ENCODE measurements at places on chromosomes 5 and 9.

GRCh38 chr9:136014147-136014923 lies 53.2 kb upstream of the UBAC1 start:
- H3K4me1 ChIP-seq, result no peaks in the 10 kb centered on the region
- DNase-seq, result no peak
- no peak overlapping the region for H3K27ac ChIP-seq
- H3K36me3 ChIP-seq, result no peaks in the 10 kb centered on the region

GRCh38 chr9:131651160-131651559 lies 88.7 kb downstream of the RAPGEF1 start:
- H3K4me3 ChIP-seq, result peak overlapping the region; percentile 59
- no peaks in the 10 kb centered on the region for H3K27me3 ChIP-seq
- DNase-seq, result no peak
- H3K4me1 ChIP-seq, result peaks cover 51% of the 10 kb centered on the region

DNA sequence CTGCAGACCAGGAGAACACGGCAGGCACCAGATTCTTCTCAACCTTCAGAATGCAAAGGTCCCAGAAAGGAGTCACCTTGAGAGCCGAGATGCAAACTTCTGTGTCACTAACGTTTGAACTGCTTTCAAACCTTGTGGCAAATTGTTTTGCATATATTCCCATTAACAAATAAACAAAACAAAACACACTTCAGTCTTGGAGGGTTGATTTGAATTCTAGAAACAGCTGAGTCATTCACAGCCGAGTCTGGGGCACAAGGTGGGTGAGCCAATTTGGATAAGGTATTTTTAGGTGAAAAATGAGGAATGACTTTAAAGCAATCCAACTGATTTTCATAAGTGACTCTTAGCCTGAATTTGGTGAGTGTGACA lies 38.8 kb upstream of the ANKRD33B start:
- no peak overlapping the region for H3K4me3 ChIP-seq
- no peaks in the 10 kb centered on the region for H3K36me3 ChIP-seq
- H3K4me1 ChIP-seq, result peaks cover 2% of the 10 kb centered on the region
- H3K27ac ChIP-seq, result no peak overlapping the region

DNA sequence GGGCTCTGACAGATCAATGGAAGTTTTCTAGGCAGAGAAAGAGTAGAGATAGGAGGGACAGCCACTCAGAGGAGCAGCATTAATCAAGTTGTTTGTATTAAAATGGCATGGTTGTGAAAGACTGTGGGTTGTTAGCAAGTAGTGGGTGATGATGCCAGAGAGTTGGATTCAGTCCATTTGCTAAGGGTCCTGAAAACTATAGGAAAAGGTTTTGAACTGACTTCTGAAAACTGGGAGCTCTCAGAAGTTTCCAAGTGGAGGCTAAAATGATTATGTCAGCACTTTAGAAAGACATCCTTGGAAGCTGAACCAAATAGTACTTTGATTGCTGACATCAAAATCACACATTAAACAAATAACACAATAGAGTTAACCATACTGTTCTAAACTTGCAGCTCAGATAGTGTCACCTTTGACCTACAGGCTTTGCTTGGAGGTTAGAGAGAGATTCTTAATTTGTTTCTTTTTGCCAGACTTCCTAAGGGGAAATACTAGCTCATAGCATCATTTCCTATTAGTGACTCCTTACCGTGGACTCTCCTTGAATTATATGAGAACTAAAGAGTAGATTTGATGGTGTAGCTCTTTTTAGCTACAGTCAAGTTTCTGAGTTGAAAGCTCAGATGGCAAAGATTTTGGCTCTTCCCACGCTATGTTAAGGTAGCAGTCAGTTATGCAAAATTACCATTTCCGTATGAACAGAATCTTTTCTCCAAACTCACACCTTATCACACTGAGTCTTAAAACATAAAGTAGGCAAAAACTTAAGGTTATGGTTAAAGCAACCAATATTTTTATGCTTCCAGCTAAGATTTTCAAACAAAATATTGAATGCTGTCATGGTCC lies 277.1 kb downstream of the NR3C1 start:
- H3K27ac ChIP-seq, result no peak overlapping the region
- H3K36me3 ChIP-seq, result peaks cover 15% of the 10 kb centered on the region
- no peak overlapping the region for H3K4me3 ChIP-seq
- no peaks in the 10 kb centered on the region for H3K27me3 ChIP-seq
- DNase-seq, result no peak

GRCh38 chr9:91852801-91853347 lies 97.2 kb downstream of the ROR2 start:
- peaks cover 2% of the 10 kb centered on the region for H3K4me1 ChIP-seq
- H3K27me3 ChIP-seq, result peaks cover 8% of the 10 kb centered on the region
- no peak overlapping the region for H3K27ac ChIP-seq
- no peaks in the 10 kb centered on the region for H3K36me3 ChIP-seq

DNA sequence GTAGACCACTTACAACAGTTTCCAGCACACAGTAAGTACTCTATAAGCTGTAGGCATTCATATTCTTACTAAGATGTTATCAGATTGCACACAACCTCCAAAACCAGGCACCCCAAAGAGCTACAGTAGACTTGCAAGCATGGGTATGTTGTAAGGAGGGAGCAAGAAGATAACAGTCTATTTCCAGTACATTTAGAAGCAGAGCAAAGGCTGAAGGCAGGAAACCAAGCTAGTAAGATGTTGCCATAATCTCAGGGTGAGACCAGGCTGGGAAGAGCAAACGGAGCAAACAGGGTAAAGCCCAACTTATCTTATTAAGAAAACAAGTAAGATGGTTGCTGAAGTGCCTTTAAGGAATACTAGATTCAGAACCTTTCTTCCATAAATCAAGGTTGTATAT lies 161.1 kb downstream of the GLIS3 start:
- no peaks in the 10 kb centered on the region for H3K4me1 ChIP-seq
- H3K27me3 ChIP-seq, result no peaks in the 10 kb centered on the region
- DNase-seq, result no peak

DNA sequence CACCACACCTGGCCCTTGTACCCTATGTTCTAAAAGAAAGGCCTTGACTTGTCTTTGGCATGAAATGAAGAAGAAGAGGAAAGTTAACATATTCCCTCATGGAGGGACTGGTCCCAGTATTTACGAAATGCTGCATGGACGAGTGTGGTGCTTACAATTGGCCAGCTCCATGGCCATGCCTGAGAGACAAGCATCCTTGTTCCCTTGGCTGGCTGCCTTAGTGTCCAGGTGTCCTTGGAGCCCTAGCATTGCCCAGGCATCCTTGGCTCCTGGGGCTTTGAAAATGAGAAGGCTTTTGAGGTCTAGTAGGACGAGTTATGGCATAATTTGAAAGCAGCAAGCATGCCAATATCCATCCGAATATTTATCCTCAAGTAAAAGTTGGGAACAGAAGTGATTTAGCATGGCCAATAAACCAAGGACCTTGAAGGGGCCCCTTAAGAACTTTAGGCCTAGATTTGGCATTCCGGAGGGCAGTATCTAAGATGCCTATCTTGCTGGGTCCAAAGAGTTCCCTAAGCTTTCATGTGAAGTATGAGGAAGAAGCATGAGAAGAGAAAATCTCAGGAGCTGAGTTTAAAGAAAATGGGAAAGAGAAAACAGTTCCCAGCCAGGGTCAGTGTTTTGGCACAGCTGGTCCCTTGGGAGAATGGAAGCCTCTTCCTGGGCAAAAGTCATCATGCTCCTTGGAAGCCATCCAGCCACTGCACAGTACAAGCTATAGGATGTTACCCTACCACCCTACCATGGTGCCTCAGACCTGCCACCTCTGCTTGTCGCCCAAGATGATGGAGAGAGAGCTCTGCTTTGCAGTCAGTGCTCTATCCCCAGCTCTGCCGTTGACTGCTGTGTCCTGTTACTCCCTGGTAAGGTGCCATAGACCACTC lies 91.0 kb downstream of the AOPEP start:
- H3K36me3 ChIP-seq, result peaks cover 13% of the 10 kb centered on the region
- H3K4me1 ChIP-seq, result peaks cover 12% of the 10 kb centered on the region
- DNase-seq, result no peak
- no peaks in the 10 kb centered on the region for H3K27me3 ChIP-seq
- H3K27ac ChIP-seq, result no peak overlapping the region
- H3K4me3 ChIP-seq, result no peak overlapping the region

GRCh38 chr5:15577132-15577531 lies 77.2 kb downstream of the FBXL7 start:
- no peaks in the 10 kb centered on the region for H3K4me1 ChIP-seq
- H3K27ac ChIP-seq, result no peak overlapping the region
- H3K36me3 ChIP-seq, result no peaks in the 10 kb centered on the region
- no peaks in the 10 kb centered on the region for H3K27me3 ChIP-seq
- H3K4me3 ChIP-seq, result no peak overlapping the region

GRCh38 chr5:169805527-169805934 lies 168.5 kb downstream of the DOCK2 start:
- peaks cover 41% of the 10 kb centered on the region for H3K4me1 ChIP-seq
- peak; percentile 76 for DNase-seq
- H3K27ac ChIP-seq, result peak overlapping the region; percentile 88

- H3K36me3 ChIP-seq, result no peaks in the 10 kb centered on the region
- H3K4me1 ChIP-seq, result no peaks in the 10 kb centered on the region
- H3K27ac ChIP-seq, result no peak overlapping the region
- no peak for DNase-seq
- no peak overlapping the region for H3K4me3 ChIP-seq
Observed at GRCh38 chr9:125805057-125805456, 57.9 kb downstream of the PBX3 start.

DNA sequence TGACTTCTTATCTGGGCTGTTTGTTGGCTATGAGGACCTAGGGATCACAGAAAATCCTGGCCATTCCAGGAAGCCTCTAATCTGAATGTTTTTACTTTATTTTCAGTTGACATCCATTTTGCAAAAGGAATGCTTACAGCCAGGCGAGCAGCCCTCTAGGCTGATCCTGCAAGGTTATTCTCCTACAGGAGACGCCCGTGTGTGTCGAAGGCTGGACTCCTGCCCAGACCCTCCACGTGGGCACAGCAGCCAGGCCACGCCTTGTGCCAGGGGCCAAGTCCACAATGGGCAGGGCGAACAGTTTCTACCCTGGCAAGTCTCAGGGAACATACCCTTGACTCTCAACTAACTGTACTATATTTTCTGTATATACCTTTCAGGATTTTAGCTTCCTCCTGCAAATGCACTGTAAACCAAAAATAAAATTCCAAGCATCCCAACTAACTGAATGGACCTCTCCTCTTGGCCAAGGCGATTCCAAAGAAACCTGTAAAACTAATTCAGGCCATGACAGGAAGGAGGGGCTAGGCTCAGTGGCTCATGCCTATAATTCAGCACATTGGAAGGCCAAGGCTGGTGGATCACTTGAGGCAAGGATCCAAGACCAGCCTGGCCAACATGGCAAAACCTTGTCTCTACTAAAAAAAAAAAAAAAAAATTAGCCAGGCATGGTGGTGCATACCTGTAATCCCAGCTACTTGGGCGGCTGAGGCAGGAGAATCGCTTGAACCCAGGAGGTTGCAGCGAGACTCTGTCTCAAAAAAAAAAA lies 5.7 kb downstream of the CMBL start:
- peaks cover 31% of the 10 kb centered on the region for H3K27me3 ChIP-seq
- H3K4me3 ChIP-seq, result no peak overlapping the region
- H3K27ac ChIP-seq, result no peak overlapping the region
- DNase-seq, result no peak
- no peaks in the 10 kb centered on the region for H3K36me3 ChIP-seq
- peaks cover 3% of the 10 kb centered on the region for H3K4me1 ChIP-seq

DNA sequence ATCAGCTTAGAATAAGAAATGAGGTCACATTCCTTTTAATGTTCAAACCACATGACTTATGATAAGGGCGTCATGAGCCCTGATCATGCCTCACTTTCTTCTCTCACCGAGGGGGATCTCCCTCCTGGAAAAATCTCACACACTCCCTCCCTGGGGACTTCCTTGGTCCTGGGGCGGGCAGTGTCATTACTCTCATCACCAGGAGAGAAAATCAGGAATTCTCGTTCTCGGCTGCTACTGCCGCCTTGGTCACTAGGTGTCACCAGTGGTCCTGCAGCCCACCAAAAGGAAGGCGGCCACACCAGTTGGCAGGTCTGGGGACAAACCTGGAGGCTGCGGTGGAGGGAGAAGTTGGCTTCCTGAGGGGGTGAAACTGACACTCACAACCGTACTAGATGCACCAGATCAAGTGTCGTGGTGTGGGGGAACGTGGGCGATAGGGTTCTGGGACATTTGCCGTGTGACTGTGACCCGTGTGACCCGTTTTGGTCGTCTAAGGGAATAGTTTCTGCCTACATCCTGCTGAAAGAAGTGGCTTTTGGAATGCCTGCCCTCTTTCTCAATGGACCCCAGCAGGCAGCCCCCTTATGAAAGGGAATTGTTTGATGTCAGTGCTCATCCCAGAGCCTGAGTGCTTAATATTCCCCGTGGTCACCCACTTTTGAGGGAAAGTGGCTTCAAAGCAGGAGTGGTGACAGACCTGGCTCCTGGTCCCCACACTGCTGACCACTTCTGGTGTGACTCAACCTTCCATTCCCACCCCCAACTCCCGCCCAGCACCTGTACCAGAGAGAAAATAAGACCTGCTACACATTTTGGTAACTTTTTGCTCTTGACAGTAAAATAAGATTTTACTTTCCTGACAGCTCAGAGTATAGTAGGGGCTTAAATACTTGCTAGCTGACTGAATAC lies 63.2 kb downstream of the ACER2 start:
- H3K4me1 ChIP-seq, result peaks cover 12% of the 10 kb centered on the region
- no peaks in the 10 kb centered on the region for H3K36me3 ChIP-seq
- peak overlapping the region; percentile 63 for H3K4me3 ChIP-seq
- peak overlapping the region; percentile 51 for H3K27ac ChIP-seq
- peaks cover 27% of the 10 kb centered on the region for H3K27me3 ChIP-seq

DNA sequence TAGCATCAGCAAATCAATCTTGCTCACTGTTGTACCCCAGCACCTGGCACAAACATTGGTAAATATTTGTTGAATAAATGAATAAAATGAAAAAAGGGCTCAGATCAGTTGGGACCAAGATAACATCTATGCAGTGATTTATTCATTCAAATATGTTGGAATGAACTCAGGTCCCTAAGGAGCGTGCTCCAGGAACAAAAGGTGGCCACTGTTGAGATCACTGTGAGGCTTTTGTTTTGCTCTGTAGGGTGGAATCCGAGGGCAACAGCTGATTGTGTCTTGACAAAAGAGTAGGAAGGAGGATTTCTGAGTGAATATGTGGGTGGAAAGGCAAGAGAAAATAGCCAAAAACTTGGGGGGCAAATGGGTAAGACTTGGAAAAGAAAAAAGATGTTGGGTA lies 89.7 kb downstream of the PPP2R2B start:
- no peaks in the 10 kb centered on the region for H3K4me1 ChIP-seq
- DNase-seq, result no peak
- no peak overlapping the region for H3K27ac ChIP-seq
- no peaks in the 10 kb centered on the region for H3K36me3 ChIP-seq

- no peaks in the 10 kb centered on the region for H3K4me1 ChIP-seq
- no peaks in the 10 kb centered on the region for H3K36me3 ChIP-seq
- no peak overlapping the region for H3K27ac ChIP-seq
Observed at GRCh38 chr9:3827175-3827574, 301.4 kb upstream of the RFX3 start.

DNA sequence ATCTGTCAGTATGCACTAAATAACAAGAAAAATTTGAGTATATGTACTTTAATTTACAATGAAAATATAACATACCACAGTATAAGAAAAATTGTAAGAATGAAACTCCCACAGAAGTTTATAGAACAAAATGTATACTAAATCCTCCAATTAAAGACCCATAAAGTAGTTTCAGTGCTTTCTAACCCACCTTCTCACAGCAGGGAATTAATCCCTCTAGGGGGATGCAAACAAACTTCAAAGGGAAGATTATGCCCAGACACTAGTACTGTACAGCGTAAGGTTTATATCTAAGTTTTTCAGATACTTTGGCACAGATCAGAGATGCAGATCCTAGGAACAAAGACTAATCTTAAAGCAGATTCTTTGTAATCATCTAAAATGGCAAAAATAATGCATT lies 57.2 kb downstream of the DENND1A start:
- H3K27ac ChIP-seq, result no peak overlapping the region
- no peaks in the 10 kb centered on the region for H3K27me3 ChIP-seq
- H3K36me3 ChIP-seq, result peaks cover 10% of the 10 kb centered on the region
- no peak for DNase-seq
- peaks cover under 1% of the 10 kb centered on the region for H3K4me1 ChIP-seq
